ENCODE measurements at places on chromosomes 11 and 22.
A peak's percentile ranks its signal among the peaks of the same experiment; 100 is the strongest.

GRCh38 chr11:83047515-83048225 lies 24.0 kb downstream of the RAB30 start:
- DNase-seq: no peak
- H3K27me3 ChIP-seq: no peaks in the 10 kb centered on the region
- no peak overlapping the region for H3K4me3 ChIP-seq
- peaks cover 9% of the 10 kb centered on the region for H3K36me3 ChIP-seq

GRCh38 chr11:37184326-37184725 lies 586.3 kb upstream of the RAG2 start:
- H3K27me3 ChIP-seq: no peaks in the 10 kb centered on the region
- H3K4me1 ChIP-seq: no peaks in the 10 kb centered on the region
- H3K36me3 ChIP-seq: peaks cover 4% of the 10 kb centered on the region
- H3K4me3 ChIP-seq: no peak overlapping the region
- DNase-seq: no peak

- DNase-seq: no peak
- no peaks in the 10 kb centered on the region for H3K4me1 ChIP-seq
- H3K27me3 ChIP-seq: peaks cover 29% of the 10 kb centered on the region
- no peak overlapping the region for H3K27ac ChIP-seq
Observed at GRCh38 chr11:31977343-31977742, 113.5 kb upstream of the RCN1 start.

- H3K27me3 ChIP-seq: no peaks in the 10 kb centered on the region
- no peak for DNase-seq
- no peaks in the 10 kb centered on the region for H3K36me3 ChIP-seq
- H3K4me1 ChIP-seq: peaks cover 27% of the 10 kb centered on the region
- peak overlapping the region; percentile 63 for H3K27ac ChIP-seq
Observed at GRCh38 chr11:72410956-72411355, 23.4 kb downstream of the CLPB start.

- H3K27me3 ChIP-seq: no peaks in the 10 kb centered on the region
- H3K36me3 ChIP-seq: no peaks in the 10 kb centered on the region
- H3K4me3 ChIP-seq: no peak overlapping the region
- peaks cover 4% of the 10 kb centered on the region for H3K4me1 ChIP-seq
- H3K27ac ChIP-seq: no peak overlapping the region
Observed at GRCh38 chr11:2740275-2740940, 40.6 kb upstream of the KCNQ1OT1 start.

GRCh38 chr11:90330632-90331031 lies 107.8 kb upstream of the CHORDC1 start:
- no peaks in the 10 kb centered on the region for H3K36me3 ChIP-seq
- no peaks in the 10 kb centered on the region for H3K27me3 ChIP-seq
- no peaks in the 10 kb centered on the region for H3K4me1 ChIP-seq
- no peak overlapping the region for H3K27ac ChIP-seq

- no peak overlapping the region for H3K4me3 ChIP-seq
- H3K36me3 ChIP-seq: peaks cover 4% of the 10 kb centered on the region
- H3K27me3 ChIP-seq: peaks cover 64% of the 10 kb centered on the region
- no peak for DNase-seq
Observed at GRCh38 chr11:44310206-44310462, 195 bp upstream of the ALX4 start.

- DNase-seq: no peak
- H3K27me3 ChIP-seq: peaks cover 4% of the 10 kb centered on the region
- H3K4me1 ChIP-seq: no peaks in the 10 kb centered on the region
Observed at GRCh38 chr11:69393865-69394233, 87.6 kb upstream of the LINC01488 start.

- H3K36me3 ChIP-seq: peaks cover 31% of the 10 kb centered on the region
- H3K27ac ChIP-seq: no peak overlapping the region
- DNase-seq: no peak
- H3K27me3 ChIP-seq: peaks cover 63% of the 10 kb centered on the region
Observed at GRCh38 chr22:27318516-27318915, 483.0 kb downstream of the MN1 start.

DNA sequence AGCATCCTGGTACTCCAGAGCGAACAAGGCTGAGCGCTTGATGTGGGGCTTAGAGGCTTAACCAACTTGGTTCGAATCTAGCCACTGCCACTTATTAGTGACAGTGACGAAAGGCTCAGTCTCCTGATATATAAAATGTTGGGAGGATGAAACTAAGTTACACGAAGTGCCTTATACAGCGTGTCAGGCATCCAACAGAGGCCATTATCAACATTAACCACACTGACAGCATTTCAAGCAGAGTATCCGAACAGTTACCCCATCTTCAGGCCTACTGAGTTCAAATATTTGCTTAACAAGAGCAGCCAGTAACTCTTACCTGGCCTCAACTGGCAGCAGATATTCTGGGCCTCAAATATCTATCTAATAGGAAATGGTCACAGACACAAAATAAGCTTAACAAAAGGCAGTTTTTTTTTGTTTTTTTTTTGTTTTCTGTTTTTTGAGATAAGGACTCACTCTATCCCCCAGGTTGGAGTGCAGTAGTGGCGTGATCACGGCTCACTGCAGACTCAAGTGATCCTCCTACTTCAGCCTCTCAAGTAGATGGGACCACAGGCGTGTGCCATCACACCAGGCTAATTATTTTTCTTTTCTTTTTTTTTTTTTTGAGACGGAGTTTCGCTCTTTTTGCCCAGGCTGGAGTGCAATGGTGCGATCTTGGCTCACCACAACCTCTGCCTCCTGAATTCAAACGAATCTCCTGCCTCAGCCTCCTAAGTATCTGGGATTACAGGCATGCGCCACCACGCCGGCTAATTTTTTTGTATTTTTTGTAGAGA lies 2.9 kb downstream of the SERPIND1 start:
- H3K27ac ChIP-seq: no peak overlapping the region
- peaks cover 1% of the 10 kb centered on the region for H3K4me1 ChIP-seq
- no peak for DNase-seq
- H3K4me3 ChIP-seq: no peak overlapping the region
- H3K27me3 ChIP-seq: no peaks in the 10 kb centered on the region

DNA sequence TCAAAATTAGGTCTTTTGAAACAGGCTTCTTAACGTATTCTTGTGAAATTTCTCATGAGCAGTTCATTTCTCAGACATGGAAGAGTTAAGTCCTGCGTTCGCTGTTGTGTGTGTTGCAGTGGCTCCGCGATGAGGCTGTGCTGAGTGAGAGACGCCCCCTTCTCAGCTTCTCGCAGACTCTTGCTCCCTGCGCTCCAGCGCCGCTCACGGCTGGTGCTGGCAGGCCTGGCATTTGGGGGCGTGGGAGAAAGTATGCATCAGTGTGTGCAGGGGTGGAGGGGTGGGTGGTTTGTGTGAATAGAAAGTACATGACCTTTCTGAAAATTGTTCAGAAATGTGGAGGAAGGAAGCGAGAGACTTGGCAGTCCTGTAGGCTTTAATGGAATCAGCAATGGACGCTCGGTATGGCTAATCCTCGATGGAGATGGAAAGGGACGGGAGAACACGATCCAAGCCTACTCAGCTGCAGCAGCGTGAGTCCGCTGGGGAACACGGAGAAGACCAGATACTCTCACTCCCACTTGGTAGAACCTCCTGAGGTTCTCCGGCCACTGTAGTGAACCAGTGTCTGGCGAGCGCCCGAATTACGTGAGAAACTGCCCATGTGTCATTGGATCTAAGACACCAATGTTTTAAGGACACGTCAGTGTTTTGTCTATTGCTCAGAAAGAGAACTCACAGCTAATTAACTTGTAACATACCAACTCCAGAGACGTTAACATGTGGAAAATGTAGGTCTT lies 5.9 kb downstream of the TAB1 start:
- no peaks in the 10 kb centered on the region for H3K27me3 ChIP-seq
- H3K36me3 ChIP-seq: no peaks in the 10 kb centered on the region
- no peak for DNase-seq

DNA sequence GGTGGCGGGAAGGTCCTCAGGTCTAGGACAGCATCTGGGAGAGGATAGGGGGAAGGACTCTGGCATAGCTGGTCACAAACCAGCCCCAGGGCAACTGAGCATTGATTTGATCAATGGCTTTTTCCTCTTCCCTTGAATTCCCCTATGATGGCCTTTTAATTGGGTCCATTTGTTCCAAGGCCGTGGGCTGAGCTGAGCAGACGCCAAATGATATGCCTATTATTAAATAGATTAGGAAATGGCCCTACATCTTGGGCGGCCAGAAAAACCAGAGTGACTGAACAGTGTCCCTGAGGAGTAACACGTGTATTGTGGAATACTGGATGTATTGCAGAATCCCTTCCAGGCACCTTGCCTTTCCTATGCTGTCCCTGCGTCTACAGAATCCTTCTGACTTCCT lies 26.7 kb upstream of the P2RY6 start:
- no peak overlapping the region for H3K4me3 ChIP-seq
- no peak overlapping the region for H3K27ac ChIP-seq
- no peaks in the 10 kb centered on the region for H3K27me3 ChIP-seq
- no peaks in the 10 kb centered on the region for H3K36me3 ChIP-seq

DNA sequence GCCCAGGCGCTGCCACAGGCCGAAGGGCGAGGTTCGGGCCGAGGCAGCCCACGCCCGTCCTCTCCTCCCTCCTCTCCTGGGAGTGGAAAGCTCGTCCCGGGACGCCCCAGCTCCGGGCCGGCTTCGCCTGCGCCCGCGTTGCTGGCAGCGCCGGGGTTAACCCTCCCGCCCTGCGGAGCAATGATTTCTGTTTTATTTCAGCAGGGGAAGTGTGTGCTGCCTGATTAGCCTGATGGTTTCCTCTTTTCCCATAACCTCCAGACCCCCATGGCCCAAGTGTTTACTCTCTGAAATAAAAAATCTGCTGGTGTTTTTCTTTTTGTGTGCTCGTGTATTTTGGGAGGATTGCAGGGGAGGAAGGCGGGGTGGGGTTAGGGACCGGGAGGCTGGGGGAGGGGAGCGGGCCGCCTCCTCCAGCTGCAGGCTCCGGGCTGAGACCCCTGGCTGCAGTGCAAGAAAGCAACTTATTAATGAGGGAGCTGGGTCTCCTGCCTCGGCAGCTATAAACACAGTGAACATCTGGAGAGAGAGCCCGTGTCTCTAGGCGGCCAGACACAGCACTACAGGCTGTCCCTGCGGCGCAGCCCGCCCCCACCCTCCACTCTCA lies 38.6 kb downstream of the ETS1 start:
- H3K27ac ChIP-seq: peak overlapping the region; percentile 95
- no peaks in the 10 kb centered on the region for H3K36me3 ChIP-seq
- H3K4me1 ChIP-seq: peaks cover 93% of the 10 kb centered on the region
- DNase-seq: no peak
- H3K27me3 ChIP-seq: no peaks in the 10 kb centered on the region

DNA sequence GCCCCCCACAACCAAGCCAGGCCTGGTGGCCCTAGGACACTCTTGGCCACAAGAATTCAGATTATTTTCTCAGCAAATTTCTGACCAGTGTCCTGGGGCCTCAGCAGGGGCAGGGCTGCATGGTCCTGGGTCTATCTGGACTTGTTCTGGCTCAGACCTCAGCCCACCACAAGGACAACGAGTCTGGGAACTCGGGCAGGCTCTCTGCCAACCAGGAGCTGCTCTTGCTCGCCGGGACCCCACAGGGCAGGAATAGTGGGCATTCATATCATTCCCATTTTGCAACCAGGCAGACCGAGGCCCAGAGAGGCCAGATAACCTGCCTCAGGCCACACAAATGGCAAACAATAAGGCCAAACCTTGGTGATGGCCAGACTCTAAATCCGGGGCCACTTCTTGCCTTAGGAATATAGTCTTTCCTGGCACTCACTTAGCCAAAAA lies 75.4 kb upstream of the WNT7B start:
- DNase-seq: no peak
- peak overlapping the region; percentile 95 for H3K27ac ChIP-seq
- H3K27me3 ChIP-seq: no peaks in the 10 kb centered on the region
- peak overlapping the region; percentile 92 for H3K4me3 ChIP-seq
- peaks cover 75% of the 10 kb centered on the region for H3K4me1 ChIP-seq

DNA sequence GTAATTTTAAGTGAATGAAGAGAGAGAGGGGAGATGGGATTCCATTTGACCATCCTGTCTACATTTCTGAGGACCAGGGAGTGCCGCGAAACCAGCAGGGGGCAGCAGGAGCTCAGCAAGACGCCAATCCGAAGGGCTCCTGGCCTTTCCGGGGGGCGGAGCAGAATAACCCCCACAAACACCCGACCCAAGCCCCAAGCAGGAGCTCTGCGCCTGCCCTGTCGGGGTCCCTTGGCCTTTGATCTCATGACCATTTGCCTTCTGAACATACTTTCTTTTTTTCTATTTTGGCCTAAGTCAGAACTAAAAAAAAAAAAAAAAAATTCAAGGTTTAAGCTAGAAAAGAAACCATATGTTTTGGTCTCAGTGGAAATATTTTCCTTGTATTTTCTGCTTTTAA lies 21.9 kb upstream of the SCN2B start:
- DNase-seq: peak; percentile 82
- H3K27me3 ChIP-seq: no peaks in the 10 kb centered on the region
- peaks cover 13% of the 10 kb centered on the region for H3K4me1 ChIP-seq
- H3K27ac ChIP-seq: peak overlapping the region; percentile 85
- peaks cover 10% of the 10 kb centered on the region for H3K36me3 ChIP-seq
- H3K4me3 ChIP-seq: peak overlapping the region; percentile 33

DNA sequence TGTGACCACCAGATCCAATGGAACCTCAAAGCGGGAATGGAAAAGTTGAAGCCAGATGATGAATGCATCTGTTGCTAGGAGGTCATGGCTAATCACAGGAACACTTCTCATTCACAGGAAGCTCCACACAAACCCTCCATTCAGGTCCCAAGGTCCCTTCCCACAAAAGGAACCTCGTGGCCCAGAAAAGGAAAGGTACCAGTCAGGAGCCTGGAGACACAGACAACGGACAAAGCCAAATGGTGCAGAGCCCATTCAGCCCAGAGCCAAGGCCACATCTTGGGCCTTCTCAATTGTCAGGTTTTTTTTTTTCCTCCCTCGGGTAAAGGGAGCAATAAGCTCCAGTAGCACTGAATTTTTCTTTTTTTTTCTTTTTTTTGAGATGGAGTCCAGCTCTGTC lies 87.0 kb downstream of the FAM168A start:
- H3K4me1 ChIP-seq: peaks cover 5% of the 10 kb centered on the region
- no peaks in the 10 kb centered on the region for H3K27me3 ChIP-seq
- H3K27ac ChIP-seq: no peak overlapping the region
- peaks cover 18% of the 10 kb centered on the region for H3K36me3 ChIP-seq

DNA sequence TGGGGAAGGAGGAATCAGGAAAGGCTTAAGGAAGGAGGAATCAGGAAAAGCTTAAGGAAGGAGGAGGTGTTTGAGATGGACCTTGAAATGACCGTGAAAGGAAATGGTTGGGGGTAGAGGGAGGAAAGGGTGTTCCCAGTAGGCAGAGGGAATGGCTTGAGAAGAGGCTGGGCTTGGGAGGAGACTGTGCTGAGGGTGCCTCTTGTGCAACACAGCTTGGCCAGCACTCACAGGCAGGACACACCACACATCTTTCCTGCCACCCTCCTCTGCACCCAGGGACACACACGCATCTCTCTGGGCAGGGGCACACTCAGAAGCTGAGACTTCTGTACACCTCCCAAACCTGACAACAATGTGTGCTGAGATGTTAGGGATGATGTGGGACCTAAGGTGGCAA lies 151.4 kb downstream of the FBXO7 start:
- DNase-seq: no peak
- peaks cover 8% of the 10 kb centered on the region for H3K4me1 ChIP-seq
- no peak overlapping the region for H3K27ac ChIP-seq
- H3K27me3 ChIP-seq: peaks cover 6% of the 10 kb centered on the region

GRCh38 chr11:1935156-1936071 lies 11.7 kb upstream of the MRPL23 start:
- H3K36me3 ChIP-seq: no peaks in the 10 kb centered on the region
- DNase-seq: no peak
- no peak overlapping the region for H3K4me3 ChIP-seq
- H3K27ac ChIP-seq: no peak overlapping the region
- peaks cover 5% of the 10 kb centered on the region for H3K27me3 ChIP-seq

GRCh38 chr11:35330156-35330889 lies 89.0 kb downstream of the SLC1A2 start:
- peaks cover 34% of the 10 kb centered on the region for H3K4me1 ChIP-seq
- H3K4me3 ChIP-seq: no peak overlapping the region
- no peak for DNase-seq
- H3K27ac ChIP-seq: peak overlapping the region; percentile 96
- peaks cover 2% of the 10 kb centered on the region for H3K36me3 ChIP-seq

All from naive thymus-derived CD8-positive, alpha-beta T cell (primary cell).